ENCODE measurements at places on chromosomes 13 and 19. TPM values are rescaled to one million over a fixed set of nuclear protein-coding genes. Genes with fewer than 3 reads are reported as not detected.

Gene F10
- total RNA-seq: not detected

DNA sequence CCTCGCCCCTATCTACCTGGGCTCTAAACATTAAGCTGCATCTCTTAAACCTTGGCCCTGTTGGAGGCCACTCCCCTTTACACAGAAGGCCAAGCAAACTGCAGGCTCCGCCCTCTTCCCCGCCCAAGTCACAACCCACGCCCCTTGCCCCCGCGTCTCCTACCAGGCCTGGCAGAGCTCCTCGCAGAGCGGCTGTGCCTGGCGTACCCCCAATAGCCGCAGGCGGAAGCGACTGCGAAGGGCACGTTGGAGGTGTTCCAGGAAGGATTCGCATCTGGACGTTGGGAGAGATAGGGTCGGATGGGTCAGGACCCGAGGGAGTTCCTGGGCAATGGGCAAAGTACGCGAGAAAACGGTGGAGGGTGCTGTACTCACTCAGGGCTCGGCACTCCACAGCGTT, 5.9 kb downstream of the RTBDN start:
- H3K27me3 ChIP-seq: peaks cover 67% of the 10 kb centered on the region
- no peak overlapping the region for H3K27ac ChIP-seq
- H3K36me3 ChIP-seq: no peaks in the 10 kb centered on the region
- H3K4me1 ChIP-seq: peaks cover 18% of the 10 kb centered on the region

DNA sequence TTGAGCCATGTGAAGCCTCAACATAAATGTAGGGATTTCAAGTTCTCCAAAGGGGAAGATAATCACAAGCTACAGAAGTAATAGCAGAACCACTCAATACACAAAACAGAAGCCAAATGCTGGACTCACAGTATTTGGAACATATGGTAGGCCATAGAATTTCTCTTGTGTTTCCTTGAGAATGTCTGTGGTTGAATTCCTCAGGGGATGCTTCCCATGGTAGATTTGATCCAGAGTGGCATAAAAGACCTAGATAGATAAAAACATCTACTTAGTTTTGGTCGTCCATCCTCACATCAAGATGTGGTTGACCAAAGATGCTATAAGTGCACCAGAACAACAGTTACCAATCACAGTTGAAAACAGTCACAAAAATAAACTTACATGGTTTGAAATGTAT, 83.4 kb downstream of the MIPEP start:
- no peak for DNase-seq
- no peak overlapping the region for H3K4me3 ChIP-seq
- H3K27me3 ChIP-seq: no peaks in the 10 kb centered on the region

- no peaks in the 10 kb centered on the region for H3K27me3 ChIP-seq
- peak overlapping the region; percentile 47 for H3K27ac ChIP-seq
- no peaks in the 10 kb centered on the region for H3K36me3 ChIP-seq
- peaks cover 7% of the 10 kb centered on the region for H3K4me1 ChIP-seq
- H3K4me3 ChIP-seq: peak overlapping the region; percentile 44
Observed at GRCh38 chr19:48859711-48860572, 8.5 kb downstream of the PLEKHA4 start.

Gene ZNF611
- 41.9 TPM for total RNA-seq

GRCh38 chr19:45527731-45528130, 20.5 kb downstream of the VASP start:
- H3K27ac ChIP-seq: peak overlapping the region; percentile 30
- peaks cover 31% of the 10 kb centered on the region for H3K4me1 ChIP-seq
- H3K36me3 ChIP-seq: peaks cover 48% of the 10 kb centered on the region

DNA sequence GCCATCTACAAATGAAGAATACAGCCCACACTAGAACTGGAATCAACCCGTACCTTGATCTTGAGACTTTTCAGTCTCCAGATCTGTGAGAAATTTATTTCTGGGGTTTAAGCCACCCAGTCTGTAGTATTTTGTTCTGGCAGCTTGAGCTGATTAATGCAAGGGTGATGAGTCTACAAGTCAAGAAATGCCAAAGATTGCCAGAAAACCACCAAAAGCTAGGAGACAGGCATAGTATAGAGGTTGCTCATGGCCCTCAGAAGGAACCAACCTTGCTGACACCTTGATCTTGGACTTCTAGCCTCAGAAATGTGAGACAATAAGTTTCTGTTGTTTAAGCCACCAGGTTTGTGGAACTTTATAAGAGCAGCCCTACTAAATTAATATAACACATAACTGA, 428.2 kb upstream of the KLF12 start:
- H3K4me3 ChIP-seq: no peak overlapping the region
- peaks cover 8% of the 10 kb centered on the region for H3K27me3 ChIP-seq
- peaks cover 10% of the 10 kb centered on the region for H3K4me1 ChIP-seq
- H3K36me3 ChIP-seq: no peaks in the 10 kb centered on the region

GRCh38 chr19:30512176-30513081, 140.2 kb downstream of the ZNF536 start:
- H3K4me1 ChIP-seq: no peaks in the 10 kb centered on the region
- H3K36me3 ChIP-seq: no peaks in the 10 kb centered on the region
- DNase-seq: no peak
- no peaks in the 10 kb centered on the region for H3K27me3 ChIP-seq
- no peak overlapping the region for H3K27ac ChIP-seq

DNA sequence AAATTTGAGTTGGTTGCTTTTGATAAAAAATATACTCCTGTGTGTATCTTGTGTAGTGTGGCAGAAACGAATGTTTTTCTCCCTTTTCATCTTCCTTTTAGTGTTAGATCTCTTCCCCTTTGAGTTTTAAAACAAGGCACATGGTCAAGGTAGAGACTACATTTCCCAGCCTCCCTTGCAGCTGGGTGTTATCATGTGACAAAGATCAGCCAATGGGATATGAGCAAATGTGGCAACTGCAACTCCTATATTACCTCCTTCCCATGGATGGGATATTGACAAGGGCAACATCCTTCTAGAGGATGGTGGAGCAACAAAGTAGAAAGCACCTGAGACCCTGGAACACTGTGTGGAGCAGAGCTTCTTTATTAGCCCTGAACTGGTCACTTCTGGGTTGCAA, 42.4 kb downstream of the ADGRE3 start:
- no peak for DNase-seq
- peaks cover 15% of the 10 kb centered on the region for H3K4me1 ChIP-seq
- H3K27ac ChIP-seq: no peak overlapping the region
- H3K27me3 ChIP-seq: no peaks in the 10 kb centered on the region

DNA sequence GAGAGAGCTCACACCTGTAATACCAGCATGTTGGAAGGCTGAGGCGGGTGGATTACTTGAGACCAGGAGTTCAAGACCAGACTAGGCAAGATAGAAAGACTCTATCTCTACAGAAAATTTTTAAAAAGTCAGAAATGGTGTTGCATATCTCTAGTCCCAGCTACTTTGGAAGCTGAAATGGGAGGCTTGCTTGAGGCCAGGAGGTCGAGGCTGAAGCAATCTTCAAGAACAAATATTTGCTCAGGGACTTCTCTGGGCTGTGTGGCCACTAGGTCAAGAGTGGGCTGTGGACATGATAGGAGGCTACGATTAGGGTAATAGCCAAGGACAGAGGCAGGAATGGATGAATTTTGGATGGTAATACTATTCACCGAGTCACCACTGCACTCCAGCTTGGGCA, 135.8 kb upstream of the PEG3 start:
- no peaks in the 10 kb centered on the region for H3K4me1 ChIP-seq
- H3K4me3 ChIP-seq: no peak overlapping the region
- H3K36me3 ChIP-seq: no peaks in the 10 kb centered on the region
- no peak for DNase-seq

All from activated B cell treated with CpG ODN at 0.5 μM for 24 hours (primary cell).